D721Med (cell line): ENCODE measurements at places on chromosomes 11 and 22.

- no peak for DNase-seq
Measured at GRCh38 chr11:78572394-78572793, 2.3 kb downstream of the NARS2 start.

DNA sequence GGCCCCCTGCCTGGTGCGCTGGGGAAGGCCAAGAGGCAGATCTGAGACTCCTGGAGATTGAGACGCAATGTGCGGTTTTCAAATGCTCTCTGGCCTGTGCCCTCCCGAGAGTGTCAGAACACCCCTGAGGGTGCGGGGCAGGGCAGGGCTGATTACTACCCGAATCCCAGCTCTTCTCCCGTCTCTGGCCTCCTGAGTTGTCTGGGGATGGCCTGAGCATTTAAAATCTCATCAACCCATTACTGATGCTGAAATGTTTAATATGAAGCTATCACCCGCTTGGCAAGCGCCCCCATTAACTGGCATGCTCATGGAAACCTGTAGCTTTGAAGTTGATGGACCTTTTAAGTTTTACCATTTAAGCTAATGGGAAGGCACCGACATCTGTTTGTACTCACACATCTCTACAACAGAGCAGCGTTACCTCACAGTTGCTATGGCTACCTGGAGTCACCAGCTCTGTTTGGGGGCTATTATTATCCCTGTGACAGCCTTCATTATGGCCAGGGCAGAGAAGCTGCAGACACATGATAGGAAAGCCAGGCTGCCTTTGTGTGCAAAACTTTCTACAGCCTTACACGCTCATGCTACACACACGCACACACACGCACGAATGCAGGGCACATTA lies 3.6 kb upstream of the MB start:
- no peak for DNase-seq

DNA sequence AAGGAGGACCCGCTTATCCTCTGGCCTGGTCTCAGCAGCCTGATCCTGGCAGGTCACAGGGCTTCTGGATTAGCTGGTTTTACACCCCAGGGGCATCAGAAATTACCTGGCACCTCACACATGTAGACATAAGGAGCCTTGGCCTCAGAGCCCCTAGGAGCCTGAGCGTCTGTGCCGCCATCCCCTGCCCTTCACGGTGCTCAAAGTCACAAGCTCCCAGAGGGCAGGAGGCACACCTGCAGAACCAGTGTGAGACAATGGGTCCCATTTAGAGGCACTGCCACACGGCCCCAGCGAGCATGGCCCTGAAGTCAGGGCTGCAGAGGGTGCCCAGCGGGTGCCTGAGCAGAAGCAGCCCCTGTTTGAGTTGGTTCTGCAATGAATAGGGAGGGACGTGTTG lies 3.9 kb downstream of the DGKZ start:
- DNase-seq, result no peak

DNA sequence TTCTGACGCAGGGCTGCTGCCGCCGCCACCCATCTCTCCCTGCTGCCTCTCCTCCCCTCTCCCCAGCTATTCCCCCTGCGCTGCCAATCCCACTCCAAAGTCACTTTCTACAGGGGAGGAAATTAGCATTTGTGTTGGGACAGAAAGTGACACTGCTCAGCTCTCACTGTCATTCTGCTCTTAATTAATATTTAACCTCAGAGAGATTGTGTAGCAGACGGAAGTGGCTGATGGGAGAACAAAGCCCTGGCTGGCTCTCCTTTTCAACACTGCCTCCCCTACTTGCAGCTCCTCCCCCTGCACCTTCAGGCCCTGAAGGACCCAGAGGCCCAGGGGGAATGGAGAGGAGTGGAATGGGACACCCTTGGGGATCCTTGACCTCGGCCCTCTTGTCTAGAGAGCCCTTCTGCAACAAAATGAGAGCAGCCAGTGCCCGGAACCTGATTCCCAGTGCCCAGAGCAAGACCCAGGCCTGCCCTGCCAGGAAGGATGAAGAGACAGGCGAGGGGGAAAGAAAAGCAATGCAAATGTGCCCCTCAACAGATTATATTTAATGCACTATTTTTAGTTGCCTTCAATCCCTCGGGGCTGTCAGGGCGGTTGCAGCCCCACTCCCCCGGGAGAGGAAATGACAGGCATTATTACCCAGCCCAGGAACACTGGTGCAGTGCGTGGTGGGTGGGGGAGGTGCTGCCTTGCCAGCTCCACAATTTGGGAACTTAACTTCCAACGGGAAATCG lies 14.6 kb upstream of the NRGN start:
- no peak for DNase-seq
